ENCODE measurements at places on chromosomes 1 and 21. TPM values are rescaled to one million over a fixed set of nuclear protein-coding genes. Genes with fewer than 3 reads are reported as not detected.

The CFAP107 gene
- total RNA-seq = not detected

The ARTN gene
- 0.23 TPM for total RNA-seq

The SYT6 gene
- total RNA-seq = 0.54 TPM

The KCNJ9 gene
- not detected for total RNA-seq

The REN gene
- not detected for total RNA-seq

The KAZN gene
- total RNA-seq = 4.1 TPM

Data from A549 treated with DMSO at 1 μM for 4 hours (cell line).